ENCODE measurements at places on chromosomes 2 and 18.

DNA sequence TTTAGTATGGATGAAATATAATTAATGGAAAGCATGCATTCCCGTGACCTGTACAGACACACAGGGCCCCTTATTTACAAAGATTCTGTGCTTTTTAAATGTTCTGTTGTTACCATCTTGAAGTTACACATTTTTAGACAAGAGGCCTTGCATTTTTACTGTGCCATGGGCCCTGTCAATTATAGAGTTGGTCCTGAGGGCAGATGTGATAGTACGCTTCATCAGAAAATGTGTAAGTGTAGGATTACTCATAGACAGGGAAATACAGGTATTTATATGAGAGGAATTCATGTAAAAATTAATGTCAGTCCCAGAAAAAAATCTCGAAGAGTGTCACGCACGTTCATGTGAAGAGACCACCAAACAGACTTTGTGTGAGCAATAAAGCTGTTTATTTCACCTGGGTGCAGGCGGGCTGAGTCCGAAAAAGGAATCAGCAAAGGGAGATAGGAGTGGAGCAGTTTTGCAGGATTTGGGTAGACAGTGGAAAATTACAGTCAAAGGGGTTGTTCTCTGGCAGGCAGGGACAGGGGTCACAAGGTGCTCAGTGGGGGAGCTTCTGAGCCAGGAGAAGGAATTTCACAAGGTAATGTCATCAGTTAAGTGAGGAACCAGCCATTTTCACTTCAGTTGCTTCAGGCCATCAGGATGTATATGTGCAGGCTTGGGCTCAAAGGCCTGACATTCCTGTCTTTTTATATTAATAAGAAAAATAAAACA is 12.2 kb upstream of the ALPK2 start:
- no peak for DNase-seq

- DNase-seq = no peak
These were observed 182.8 kb downstream of the ST6GAL2 start for GRCh38 chr2:106703161-106703560.

- no peak for DNase-seq
These were observed 1859.7 kb upstream of the CELF4 start for GRCh38 chr18:39425172-39425850.

DNA sequence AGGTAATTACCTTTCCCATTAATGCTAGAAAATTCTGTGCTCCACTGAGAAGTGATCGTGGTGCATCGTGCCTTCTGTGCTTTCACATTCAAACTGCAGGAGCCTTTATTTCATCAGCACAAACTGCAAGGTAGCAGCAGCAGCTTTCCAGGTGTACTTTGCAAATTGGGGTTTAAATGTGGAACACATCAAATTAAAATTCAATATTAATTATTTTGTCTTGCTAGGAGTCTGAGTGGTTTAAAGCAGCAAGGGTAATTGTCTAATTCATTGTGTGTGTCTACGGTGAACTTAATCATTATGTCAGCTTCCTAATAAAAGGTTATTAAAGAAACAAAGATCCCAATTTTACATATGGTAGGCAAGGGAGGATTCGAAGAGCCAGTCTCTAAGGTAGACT is 180.8 kb upstream of the ATP5MC3 start:
- no peak for DNase-seq

All from type B pancreatic cell (in vitro differentiated cells).